ENCODE measurements at places on chromosomes 3 and 15. TPM values are rescaled to one million over a fixed set of nuclear protein-coding genes. Genes with fewer than 3 reads are reported as not detected.
A peak's percentile ranks its signal among the peaks of the same experiment; 100 is the strongest.

DNA sequence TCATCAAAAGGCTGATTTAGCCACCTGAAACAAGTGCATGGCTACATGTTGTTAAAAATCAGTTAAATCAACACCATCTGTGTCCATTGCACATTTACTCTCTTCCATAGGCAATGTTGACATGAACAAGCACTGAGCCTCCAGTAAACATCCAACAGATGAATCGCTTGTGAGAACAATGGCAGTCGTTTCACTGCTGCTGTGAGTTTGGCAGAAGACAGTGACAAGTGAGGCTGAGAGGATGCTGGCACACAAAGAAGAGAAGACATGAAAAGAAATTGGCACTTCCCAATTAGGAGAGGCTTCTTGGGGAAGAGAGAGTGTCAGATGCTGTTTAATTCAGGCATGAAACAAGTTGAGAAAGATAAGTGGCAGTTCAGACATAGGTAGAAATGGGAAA lies 227.4 kb upstream of the STT3B start:
- no peaks in the 10 kb centered on the region for H3K27me3 ChIP-seq
- no peak for DNase-seq
- H3K36me3 ChIP-seq, result no peaks in the 10 kb centered on the region
- H3K4me3 ChIP-seq, result no peak overlapping the region

DNA sequence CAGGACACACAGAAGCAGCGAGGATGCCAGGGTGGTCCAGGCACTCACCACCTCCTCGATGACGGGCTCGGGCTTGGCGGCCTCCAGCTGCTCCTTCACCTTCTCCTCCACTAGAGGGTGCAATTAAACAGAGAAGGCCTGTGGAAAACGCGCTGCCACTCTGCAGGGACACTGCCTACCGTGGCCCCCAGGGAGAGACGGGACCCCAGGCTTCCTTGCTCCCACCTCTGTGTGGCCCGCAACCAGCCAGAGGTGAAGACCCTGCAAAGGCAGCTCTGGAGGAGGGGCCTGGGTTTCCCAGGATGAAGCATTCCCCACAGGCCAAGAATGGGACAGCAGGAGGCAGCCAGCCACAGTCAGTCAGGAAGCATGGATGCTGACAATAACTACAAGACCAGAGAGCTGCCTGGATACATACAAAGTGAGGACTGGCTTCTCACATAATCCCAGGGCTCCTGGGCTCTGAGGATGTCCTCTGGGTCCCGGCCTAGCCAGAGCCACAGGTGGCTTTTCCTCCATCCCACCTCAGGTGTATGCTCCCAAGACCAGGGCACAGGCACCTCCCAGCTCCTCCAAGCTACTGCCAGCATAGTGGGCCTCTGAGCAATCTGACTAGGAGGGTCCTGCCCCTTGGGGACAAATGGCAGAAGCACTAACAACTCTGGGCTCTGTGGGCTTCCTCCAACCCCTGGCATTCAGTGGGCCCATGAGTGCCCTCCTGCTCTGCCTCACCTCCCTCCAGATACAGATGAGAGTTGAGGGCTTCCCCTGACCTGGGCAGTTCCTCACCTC lies 46.2 kb downstream of the PTH1R start:
- DNase-seq, result peak; percentile 54
- no peak overlapping the region for H3K27ac ChIP-seq
- H3K36me3 ChIP-seq, result peaks cover 2% of the 10 kb centered on the region
- H3K4me1 ChIP-seq, result no peaks in the 10 kb centered on the region
- H3K4me3 ChIP-seq, result no peak overlapping the region

GRCh38 chr3:11720304-11720898 lies 76.7 kb upstream of the VGLL4 start:
- peak overlapping the region; percentile 69 for H3K4me3 ChIP-seq
- peak overlapping the region; percentile 87 for H3K27ac ChIP-seq
- DNase-seq, result peak; percentile 82
- H3K4me1 ChIP-seq, result peaks cover 7% of the 10 kb centered on the region

Gene SI
- not detected for total RNA-seq

Gene REC114
- not detected for total RNA-seq

DNA sequence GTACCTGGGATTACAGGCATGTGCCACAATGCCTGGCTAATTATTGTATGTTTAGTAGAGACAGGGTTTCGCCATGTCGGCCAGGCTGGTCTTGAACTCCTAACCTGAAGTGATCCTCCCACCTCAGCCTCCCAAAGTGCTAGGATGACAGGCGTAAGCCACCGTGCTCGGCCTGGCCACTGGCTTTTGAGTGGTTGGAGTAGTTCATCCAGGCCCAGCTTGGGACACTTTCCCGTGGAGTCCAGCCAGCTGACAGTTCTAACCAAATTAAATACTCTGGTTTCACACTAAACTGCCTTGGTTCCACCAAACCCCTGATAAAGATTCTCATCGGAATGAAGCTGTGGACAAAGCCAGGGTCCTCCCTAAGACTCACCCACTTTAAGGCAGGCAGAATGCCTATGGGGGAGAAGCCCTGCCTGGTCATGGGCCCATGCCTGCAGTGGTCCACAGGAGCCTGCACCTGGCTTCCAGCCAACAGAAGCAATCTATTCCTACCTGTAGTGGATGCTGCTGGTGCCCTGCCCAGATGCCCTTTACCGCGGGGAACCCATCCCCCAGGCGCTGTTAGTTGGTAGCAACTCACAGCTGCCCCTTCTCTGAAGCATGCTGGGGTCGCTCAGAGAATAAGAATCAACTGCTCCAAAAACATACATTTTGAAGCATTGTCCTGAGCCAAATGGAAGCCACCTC lies 5.2 kb upstream of the SLC28A1 start:
- H3K4me1 ChIP-seq, result no peaks in the 10 kb centered on the region
- H3K27ac ChIP-seq, result no peak overlapping the region
- no peaks in the 10 kb centered on the region for H3K27me3 ChIP-seq
- H3K36me3 ChIP-seq, result no peaks in the 10 kb centered on the region
